ENCODE measurements at places on chromosomes 3 and 15. TPM values are rescaled to one million over a fixed set of nuclear protein-coding genes. Genes with fewer than 3 reads are reported as not detected.

Gene EXD1
- not detected for total RNA-seq

Gene ATXN7
- 13.0 TPM for total RNA-seq

Gene STX19
- not detected for total RNA-seq

Gene THAP10
- 3.6 TPM for total RNA-seq

Gene CD96
- 1.6 TPM for total RNA-seq

Gene CHL1
- 67.9 TPM for total RNA-seq

Gene PRTG
- total RNA-seq = 1.3 TPM

Gene TBC1D2B
- total RNA-seq = 20.5 TPM

Gene ITPKA
- 0.71 TPM for total RNA-seq

Gene CX3CR1
- total RNA-seq = 0.60 TPM

Gene ACKR4
- total RNA-seq = 3.7 TPM

Gene LMAN1L
- total RNA-seq = 110 TPM

Gene TUSC7
- not detected for total RNA-seq

Gene EOMES
- 0.39 TPM for total RNA-seq

Gene ACOX2
- total RNA-seq = 28.2 TPM

Gene SCAMP5
- total RNA-seq = 4.5 TPM

Gene SCAANT1
- not detected for total RNA-seq

Gene DHX36
- 54.2 TPM for total RNA-seq

Gene SI
- not detected for total RNA-seq

Gene OR5K2
- total RNA-seq = not detected

Gene ITGA11
- 23.8 TPM for total RNA-seq

Gene DAZL
- not detected for total RNA-seq

Gene MORC1
- total RNA-seq = not detected

Gene SHF
- 8.6 TPM for total RNA-seq

Gene C2CD4A
- not detected for total RNA-seq

Gene SLC28A2
- total RNA-seq = not detected

Gene GOLGA6L9
- total RNA-seq = 0.92 TPM

Gene GP5
- total RNA-seq = 0.21 TPM

Gene WNT5A
- 6.2 TPM for total RNA-seq

Gene CMTM8
- total RNA-seq = 6.3 TPM

Gene SNURF
- 29.7 TPM for total RNA-seq

Gene BRK1
- total RNA-seq = 84.8 TPM

Gene XYLB
- total RNA-seq = 1.6 TPM

Gene PBRM1
- total RNA-seq = 50.7 TPM

Gene GASK1A
- total RNA-seq = 2.6 TPM

Gene RARRES1
- total RNA-seq = 44.8 TPM

Gene PPP1R14D
- total RNA-seq = not detected

Gene GOLGA6L24
- total RNA-seq = not detected

Gene GP9
- 0.29 TPM for total RNA-seq

Gene GNAT1
- total RNA-seq = not detected

Gene ATP13A5
- not detected for total RNA-seq

Gene POC1A
- total RNA-seq = 1.9 TPM

Gene ZPLD1
- not detected for total RNA-seq

Gene DAG1
- total RNA-seq = 91.4 TPM

Gene HRG
- total RNA-seq = 0.16 TPM

Gene PTH1R
- 10.0 TPM for total RNA-seq

Gene RSRC1
- 22.6 TPM for total RNA-seq

Gene TPRG1
- 15.5 TPM for total RNA-seq

Gene SEC62
- total RNA-seq = 94.4 TPM

Data from left cardiac atrium (tissue), 4 donors.